Suprapubic skin (tissue), 4 donors: ENCODE measurements at places on chromosomes 13 and 19. TPM values are rescaled to one million over a fixed set of nuclear protein-coding genes. Genes with fewer than 3 reads are reported as not detected.

The C13orf46 gene
- 0.72 TPM for total RNA-seq

The SLC15A1 gene
- 63.6 TPM for total RNA-seq

The TEX26 gene
- not detected for total RNA-seq

The ZNF730 gene
- not detected for total RNA-seq

The PRKACA gene
- 22.1 TPM for total RNA-seq

The ZFP30 gene
- 12.1 TPM for total RNA-seq

The IFNL4 gene
- total RNA-seq, result not detected

The ZNF83 gene
- total RNA-seq, result 92.9 TPM

The KLHL26 gene
- 7.7 TPM for total RNA-seq

The KLK4 gene
- total RNA-seq, result not detected

The RNF225 gene
- not detected for total RNA-seq

The PLPPR2 gene
- total RNA-seq, result 25.9 TPM

The ZNF324B gene
- 12.7 TPM for total RNA-seq

The RXFP2 gene
- not detected for total RNA-seq

The HSH2D gene
- 1.4 TPM for total RNA-seq
